ENCODE measurements at places on chromosomes 2 and 18.

DNA sequence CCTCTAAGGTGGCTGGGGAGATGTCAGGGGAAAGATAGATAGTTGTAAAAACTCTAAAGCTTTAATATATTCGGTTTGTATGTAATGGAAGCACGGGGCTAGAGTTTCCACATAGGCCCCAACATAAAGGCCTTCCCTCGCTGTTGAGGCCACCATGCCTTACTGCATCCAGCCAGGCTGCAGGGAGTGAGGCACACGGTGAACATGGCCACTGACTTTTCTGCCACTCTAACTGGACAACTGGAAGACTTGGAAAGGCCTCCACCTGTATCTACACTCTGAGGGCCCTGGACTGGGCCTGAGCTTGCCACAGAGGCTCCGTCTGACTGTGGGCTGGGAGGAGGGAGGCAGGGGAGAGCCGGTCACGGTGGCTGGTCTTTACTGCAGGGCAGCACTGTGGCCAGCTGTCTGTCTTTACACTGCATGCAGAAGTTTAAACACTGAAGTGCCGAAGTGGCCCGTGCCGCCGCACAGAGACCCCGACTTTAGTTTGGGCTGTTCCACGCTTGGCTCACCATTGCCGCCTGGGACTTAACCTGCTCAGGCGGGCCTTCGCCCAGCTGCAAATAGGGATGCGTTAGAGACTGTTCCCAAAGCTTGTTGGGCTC is 66.7 kb downstream of the EMILIN2 start:
- no peak for ATAC-seq

- peak; percentile 41 for ATAC-seq
These were observed 87.6 kb downstream of the MRPS9 start for GRCh38 chr2:105125428-105125827.

GRCh38 chr2:9268301-9269080 is 61.9 kb downstream of the ASAP2 start:
- peak; percentile 42 for ATAC-seq

GRCh38 chr18:59876310-59876626 is 23.5 kb upstream of the PMAIP1 start:
- ATAC-seq, result no peak

DNA sequence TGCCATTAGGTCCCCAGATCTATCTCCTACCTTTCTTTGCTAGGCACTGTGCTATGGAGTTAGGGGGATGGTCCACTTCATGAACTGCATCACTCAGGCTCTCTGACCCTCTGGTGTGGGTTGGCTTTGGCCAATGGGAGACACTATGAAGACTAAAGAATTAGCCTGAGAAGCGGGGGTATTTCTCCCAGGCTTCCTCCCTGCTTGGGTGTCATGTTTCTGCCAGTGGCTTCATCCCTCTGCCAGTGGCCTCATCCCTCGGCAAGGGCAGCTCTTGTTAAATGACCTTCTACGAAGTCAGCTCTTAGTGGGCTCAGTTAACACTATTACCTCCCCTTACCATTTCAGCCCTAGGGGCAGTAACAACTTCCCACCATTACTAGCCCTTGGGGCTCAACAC is 41.9 kb upstream of the EPB41L3 start:
- no peak for ATAC-seq

DNA sequence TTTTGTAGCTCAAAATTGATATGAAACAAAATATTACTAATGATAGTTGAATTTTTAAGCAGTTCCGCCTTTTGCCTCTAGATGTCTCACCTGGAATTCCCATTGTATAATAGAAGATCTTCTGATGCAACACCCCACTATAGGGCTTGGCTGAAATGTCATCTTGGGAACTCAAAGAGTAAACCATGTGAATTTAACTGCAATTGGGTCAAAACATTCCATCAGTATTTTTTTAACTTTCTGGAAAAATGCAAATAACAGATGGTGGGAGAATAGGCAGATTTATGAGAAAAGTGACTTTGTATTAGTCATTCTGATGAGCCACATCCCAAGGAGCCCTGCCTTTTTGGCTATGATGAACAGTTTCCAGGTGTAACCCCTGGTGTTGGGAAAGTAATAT is 489.9 kb downstream of the NYAP2 start:
- ATAC-seq, result no peak

DNA sequence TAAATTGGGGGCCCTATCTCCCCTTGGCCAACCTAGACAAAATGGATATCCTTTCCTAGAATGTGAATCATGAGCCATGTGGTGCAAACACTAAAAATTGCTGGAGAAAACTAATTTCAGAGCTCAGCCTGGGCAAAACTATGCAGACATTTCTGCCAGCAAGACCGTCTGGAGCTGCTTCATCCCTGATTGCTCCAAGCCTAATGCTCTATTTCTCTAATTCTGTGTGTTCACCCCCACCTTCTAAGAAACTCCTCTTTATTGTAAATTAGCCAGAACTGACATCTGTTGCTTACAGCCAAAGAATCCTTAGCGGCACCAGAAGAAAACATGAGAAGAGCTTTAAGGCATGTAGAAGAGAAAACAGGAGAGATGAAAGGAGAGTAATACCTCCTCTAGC is 337.7 kb upstream of the CHAC2 start:
- ATAC-seq, result no peak

GRCh38 chr2:120758181-120759144 is 22.8 kb downstream of the GLI2 start:
- peak; percentile 56 for ATAC-seq

DNA sequence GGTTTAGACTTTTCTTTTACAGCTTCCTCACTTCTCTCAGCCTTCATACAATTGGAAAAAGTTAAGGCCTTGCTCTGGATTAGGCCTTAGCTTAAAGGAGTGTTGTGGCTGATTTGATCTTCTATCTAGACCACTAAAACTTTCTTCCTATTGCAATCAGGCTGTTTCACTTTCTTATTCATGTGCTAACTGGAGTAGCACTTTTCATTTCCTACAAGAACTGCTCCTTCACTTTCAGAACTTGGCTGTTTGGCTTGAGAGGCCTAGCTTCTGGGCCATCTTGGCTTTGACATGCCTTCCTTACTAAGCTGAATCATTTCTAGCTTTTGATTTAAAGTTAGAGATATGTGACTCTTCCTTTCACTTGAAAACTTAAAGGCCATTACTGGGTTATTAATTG is 114.3 kb downstream of the ARHGEF4 start:
- ATAC-seq, result no peak
